Tibial nerve (tissue), 4 donors: ENCODE measurements at places on chromosomes 3 and 15. TPM values are rescaled to one million over a fixed set of nuclear protein-coding genes. Genes with fewer than 3 reads are reported as not detected.

The MYO5C gene
- 10.9 TPM for total RNA-seq

GRCh38 chr3:187445356-187445755 lies 77.2 kb downstream of the RTP4 start:
- no peak overlapping the region for H3K27ac ChIP-seq
- no peak for DNase-seq
- no peaks in the 10 kb centered on the region for H3K36me3 ChIP-seq
- no peaks in the 10 kb centered on the region for H3K27me3 ChIP-seq
- no peaks in the 10 kb centered on the region for H3K4me1 ChIP-seq
- no peak overlapping the region for H3K4me3 ChIP-seq

GRCh38 chr3:20680990-20681628 lies 495.1 kb upstream of the SGO1 start:
- H3K4me1 ChIP-seq = no peaks in the 10 kb centered on the region
- H3K27me3 ChIP-seq = no peaks in the 10 kb centered on the region
- no peak for DNase-seq
- H3K4me3 ChIP-seq = no peak overlapping the region

DNA sequence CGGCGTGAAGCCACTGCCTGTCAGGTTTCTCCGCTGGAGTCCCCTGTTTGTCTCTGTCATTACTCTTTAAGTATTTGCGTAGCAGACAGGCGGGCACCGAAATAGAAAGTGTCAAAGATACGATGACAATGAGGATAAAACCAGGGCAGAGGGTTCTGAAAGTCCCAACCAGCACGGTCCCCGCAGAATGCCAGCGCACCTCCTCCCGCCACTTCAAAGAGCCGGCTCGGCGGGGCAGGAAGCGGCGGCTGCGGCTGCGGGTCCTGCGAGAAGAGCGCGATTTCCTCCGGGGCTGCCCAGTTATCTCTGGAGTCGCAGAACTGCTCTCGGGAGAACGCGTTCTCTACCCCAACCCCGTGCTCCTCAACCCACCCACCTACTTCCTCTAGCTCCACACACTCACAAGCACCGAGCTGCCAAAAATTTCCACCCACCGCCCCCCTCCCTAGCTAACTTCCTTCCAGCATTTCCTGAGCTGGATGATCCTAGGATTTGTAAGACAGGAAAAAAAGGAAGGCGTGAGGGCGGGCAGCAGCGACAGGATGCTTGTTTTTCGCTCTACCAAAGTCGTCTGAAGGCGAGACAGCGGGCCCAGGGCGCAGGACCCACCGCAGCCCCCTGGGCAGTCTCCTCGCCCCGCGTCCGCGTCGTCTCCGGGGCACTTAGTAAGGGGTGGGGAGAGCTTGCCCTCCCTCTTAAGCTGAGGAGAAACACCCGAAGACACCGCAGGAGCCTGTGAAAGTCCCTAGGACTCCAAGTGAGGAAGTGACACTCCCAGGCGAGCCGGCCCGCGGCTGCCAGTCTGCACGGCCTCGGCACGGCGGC lies at the start of gene ARHGAP31:
Gene ARHGAP31, plus strand, starts transcription at position 513 of the 825 bp plus-strand sequence. CDS start 522 bp downstream, outside the sequence.
- DNase-seq = peak; percentile 45

DNA sequence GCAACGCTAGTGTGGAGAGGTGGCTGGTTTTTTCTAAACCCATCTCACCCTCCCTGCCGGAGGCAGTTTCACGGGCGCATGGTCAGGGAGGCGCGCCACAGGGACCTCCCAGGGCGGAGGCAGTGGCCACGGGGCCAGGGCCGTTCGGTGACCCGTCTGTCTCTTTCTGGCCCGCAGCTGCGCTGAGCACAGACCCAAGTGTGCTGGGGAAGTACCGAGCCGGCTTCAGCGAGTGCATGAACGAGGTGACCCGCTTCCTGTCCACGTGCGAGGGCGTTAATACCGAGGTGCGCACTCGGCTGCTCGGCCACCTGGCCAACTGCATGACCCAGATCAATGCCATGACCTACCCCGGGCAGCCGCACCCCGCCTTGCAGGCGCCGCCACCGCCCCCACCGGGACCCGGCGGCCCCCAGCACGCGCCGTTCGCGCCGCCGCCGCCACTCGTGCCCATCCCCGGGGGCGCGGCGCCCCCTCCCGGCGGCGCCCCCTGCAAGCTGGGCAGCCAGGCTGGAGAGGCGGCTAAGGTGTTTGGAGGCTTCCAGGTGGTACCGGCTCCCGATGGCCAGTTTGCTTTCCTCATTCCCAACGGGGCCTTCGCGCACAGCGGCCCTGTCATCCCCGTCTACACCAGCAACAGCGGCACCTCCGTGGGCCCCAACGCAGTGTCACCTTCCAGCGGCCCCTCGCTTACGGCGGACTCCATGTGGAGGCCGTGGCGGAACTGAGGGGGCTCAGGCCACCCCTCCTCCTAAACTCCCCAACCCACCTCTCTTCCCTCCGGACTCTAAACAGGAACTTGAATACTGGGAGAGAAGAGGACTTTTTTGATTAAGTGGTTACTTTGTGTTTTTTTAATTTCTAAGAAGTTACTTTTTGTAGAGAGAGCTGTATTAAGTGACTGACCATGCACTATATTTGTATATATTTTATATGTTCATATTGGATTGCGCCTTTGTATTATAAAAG lies 1.8 kb downstream of the HES1 start:
- peaks cover 4% of the 10 kb centered on the region for H3K4me1 ChIP-seq
- peak overlapping the region; percentile 47 for H3K4me3 ChIP-seq
- peak overlapping the region; percentile 96 for H3K27ac ChIP-seq
- no peaks in the 10 kb centered on the region for H3K36me3 ChIP-seq
- peak; percentile 35 for DNase-seq
- no peaks in the 10 kb centered on the region for H3K27me3 ChIP-seq

DNA sequence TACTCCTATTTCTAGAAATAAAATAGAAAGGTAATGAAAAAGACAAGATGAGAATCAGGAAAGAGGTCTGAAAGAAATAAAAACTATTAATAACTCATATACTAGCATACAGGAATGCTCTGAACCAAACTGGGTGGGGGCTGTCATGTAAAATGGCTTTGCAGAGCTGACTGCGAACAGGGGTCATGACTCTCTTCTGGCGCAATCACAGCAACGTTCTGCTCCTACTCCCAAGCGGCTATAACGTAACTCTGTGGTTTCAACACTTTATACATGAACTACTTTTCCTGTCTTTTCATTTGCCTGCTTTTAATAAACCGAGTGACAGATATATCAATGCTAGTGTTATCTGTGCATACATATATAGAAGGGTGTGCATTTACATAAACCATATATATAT lies 116.7 kb downstream of the DLG1 start:
- H3K4me1 ChIP-seq = peaks cover 31% of the 10 kb centered on the region
- H3K4me3 ChIP-seq = no peak overlapping the region
